Activated CD4-positive, alpha-beta T cell treated with anti-CD3 and anti-CD28 coated beads, Interleukin-2, amount 50 U/mL, for 1 hour (primary cell): ENCODE measurements at places on chromosomes 6 and 20.

GRCh38 chr6:106184629-106185028, 98.5 kb downstream of the PRDM1 start:
- DNase-seq = no peak

DNA sequence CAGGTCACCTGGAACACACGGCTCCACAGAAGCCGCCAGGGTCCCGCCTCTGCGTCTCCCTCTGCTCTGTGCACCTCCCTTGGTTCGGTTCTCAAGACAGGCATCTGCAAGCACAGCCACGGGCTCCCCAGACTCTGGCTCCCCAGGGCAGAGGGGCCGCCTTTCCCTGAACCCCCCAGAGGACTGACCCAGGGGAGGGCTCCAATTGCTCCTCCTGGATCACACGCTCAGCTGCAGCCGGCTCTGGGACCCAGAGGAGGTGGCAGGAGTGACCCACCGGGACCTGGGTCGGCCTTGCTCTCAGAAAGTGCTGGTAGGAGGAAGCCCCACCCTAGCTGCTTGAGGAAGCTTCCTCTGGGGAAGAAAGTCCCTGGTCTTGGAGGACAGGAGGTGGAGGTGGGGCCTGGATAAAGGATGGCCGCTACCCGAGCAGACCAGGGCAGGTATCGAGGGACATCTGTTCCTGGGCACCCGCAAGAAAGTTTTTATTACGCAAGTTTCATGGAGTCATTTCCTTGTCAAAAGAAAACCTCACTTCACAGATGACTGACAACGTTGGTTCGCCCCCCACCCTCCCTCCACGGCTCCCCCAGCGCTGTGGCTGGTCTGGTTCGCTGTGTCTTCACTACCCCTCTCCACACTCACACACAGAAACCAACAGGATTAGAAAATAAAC, 103.9 kb upstream of the AFDN start:
- no peak for DNase-seq

DNA sequence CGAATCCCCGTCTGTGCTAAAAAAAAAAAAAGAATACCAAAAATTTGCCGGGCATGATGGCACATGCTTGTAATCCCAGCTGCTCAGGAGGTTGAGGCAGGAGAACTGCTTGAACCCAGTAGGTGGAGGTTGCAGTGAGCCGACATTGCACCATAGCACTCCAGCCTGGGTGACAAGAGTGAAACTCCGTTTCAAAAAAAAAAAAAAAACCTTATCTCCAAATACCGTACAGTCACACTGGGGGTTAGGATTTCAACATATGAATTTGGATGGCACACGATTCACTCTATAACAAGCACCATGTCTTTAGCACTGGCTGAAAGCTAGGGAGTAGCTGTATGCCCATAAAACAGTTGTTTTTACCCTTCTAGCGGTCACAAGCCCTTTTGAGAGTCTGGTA, 3.8 kb downstream of the SMIM13 start:
- DNase-seq = no peak

- no peak for DNase-seq
These were observed 25.1 kb upstream of the PNPLA1 start for GRCh38 chr6:36244641-36245280.

DNA sequence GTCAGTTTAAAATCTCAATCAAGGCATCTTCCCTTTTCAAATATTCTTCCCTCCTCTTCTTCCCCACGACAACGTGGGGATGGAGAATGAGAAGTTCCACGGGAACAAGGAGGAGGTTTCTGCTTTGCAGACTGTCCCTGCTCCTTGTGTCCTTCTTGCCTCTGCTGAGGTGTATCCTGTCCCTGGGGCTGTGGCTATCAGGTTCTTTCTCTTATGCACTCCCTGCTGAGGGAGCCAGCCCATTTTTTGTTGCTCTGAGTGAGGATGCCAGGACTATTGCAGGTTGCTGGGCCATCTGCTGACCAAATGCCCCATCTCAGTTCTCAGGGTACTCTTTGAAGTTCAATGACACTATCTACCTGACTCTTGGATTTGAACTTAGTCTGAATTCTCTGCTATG, 533.6 kb downstream of the RNF144B start:
- DNase-seq = no peak

- no peak for DNase-seq
These were observed 88.3 kb downstream of the ADAT2 start for GRCh38 chr6:143362192-143362558.

- DNase-seq = no peak
These were observed 5.6 kb upstream of the TFB1M start for GRCh38 chr6:155319902-155320301.

DNA sequence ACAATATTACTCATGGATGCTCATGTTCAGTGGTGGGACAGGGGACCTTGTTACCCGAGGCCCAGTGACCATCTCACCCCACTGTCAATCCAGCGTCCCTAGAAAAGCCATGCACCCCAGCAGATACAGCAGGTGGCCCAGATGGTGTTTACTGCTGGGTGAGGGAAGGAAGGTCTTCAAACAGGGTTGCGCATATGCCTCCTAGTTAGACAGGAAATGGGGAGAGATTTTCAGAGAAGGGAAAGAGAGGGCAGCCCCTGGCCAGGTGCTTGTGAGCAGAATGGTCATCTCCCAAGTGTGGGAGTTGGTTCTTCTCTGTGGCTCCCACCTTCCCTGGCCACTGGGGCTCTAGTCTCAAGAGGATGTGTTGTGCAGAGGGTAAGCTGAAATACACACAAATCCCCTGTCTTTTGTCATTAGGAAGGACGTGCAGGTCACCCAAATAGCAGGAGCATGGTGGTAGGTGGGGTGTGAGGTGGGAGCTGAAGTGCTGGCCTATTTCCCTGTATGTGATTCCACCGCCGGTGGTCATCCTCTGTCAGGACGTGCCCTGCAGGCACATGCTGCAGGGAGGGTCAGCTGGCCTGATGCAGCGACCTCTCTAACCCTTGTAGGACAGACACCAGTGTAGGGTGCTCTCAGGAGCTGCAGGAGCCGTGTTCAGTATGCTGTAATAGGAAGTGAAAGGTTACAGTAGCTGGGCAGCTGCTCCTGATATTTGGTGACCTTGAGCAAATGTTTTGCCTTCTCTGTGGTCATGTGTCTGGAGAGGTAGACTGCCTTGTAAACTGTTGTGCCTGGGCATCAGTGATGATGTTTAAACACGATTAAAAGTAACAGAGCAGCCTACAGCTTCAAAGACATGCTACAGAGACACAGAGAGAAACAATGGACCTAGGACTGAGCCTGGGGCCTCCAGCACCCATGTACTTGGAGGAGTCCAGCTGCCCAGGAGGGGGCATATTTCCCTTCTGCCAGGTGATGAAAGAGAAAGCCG, 3.2 kb upstream of the CST3 start:
- no peak for DNase-seq

DNA sequence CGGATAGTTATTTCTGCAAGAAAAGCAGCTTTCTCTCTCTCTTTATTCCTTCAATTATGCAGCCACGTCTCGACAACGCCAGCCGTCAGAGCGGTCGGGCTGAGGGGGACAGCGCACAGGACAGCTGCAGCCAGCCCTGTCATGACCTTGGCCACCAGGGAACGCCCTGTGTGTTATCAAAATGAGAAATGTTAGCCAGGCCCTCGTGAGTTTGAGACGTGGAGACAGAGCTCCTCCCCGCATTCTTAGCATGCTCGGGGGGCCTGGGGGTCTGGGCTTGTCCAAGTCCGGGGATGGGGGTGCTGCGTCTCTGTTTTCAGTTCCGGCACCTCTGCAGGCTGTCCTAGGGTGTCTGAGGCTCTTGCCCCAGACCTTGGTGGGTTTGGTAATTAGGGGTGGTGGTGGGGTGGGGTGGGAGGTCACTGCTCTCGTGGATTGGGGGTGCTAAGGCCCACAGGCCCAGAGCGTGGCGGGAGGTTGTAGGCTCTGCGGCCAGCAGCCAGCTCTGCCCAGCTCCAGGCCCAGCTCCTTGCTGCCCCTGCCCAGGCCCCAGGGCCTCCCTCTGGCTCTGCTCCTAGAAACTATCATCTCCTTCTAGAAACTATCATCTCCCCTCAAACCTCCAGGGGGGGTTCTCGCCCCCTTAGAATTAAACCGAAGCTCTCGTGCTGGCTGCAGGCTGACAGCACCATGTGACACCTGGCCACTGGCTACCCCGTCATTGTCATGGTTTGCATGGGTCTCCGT, 54.3 kb upstream of the GATA5 start:
- DNase-seq = no peak
